Right renal cortex interstitium (tissue), 3 donors: ENCODE measurements at places on chromosomes 13 and 19. TPM values are rescaled to one million over a fixed set of nuclear protein-coding genes. Genes with fewer than 3 reads are reported as not detected.

PRR36 gene
- polyA plus RNA-seq = 4.5 TPM

POU4F1 gene
- 0.03 TPM for polyA plus RNA-seq

ZNF320 gene
- polyA plus RNA-seq = 20.1 TPM

ZNF844 gene
- polyA plus RNA-seq = 30.0 TPM

ZNF701 gene
- 16.5 TPM for polyA plus RNA-seq

ZNF296 gene
- 0.37 TPM for polyA plus RNA-seq

ZIM2 gene
- polyA plus RNA-seq = 2.6 TPM

GRCh38 chr13:42369071-42369797 is 97.3 kb downstream of the AKAP11 start:
- DNase-seq = no peak

DNA sequence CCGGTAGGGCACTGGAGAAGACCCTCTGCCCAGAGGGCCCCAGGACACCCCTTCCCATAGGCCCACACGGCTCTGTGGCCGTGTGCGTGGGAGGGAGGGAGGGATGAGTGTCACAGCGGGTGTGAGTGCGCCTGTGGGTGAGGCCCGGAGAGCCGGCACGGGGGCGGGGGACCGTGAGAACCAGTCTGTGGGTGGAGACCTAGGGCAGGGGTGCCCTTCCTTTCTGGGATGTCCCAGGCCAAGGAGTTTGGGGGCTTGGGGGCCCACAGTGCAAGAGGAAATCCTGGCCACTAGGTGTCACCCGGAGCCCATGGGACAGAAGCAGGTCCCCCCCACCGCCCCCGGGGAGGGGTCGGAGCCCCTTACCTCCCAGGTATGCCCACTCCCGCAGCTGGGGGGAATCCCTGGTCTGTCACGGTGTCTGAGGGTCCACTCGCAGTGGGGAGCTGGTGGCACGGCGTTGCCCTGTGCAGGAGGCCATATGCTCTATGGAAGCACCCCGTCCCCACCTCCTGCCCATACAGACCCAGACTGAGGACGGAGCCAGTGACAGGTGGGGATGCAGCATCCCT is 16.0 kb upstream of the SLC7A10 start:
- no peak for DNase-seq

- no peak for DNase-seq
Measured at GRCh38 chr13:100608489-100608888, 19.9 kb upstream of the GGACT start.

DNA sequence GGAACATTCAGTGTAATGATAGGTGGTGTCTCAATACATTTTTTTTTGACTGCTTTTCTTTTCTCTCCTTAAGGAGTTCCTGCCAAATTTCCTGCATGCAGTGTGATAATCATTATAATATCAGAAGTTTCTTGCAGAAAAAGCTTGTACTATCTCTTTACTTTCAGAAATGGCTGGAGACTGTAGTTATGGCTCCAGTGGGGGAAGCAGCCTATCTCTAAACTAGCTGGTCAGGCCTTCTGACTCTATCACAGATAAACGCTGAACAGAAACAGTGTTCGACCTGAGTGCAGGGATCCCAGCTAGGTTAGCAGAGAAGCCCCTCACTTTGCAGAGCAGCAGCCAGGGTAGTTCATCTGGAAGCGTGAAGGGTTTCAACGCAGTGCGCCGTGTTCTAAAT is 1.9 kb downstream of the CCNE1 start:
- DNase-seq = no peak

DNA sequence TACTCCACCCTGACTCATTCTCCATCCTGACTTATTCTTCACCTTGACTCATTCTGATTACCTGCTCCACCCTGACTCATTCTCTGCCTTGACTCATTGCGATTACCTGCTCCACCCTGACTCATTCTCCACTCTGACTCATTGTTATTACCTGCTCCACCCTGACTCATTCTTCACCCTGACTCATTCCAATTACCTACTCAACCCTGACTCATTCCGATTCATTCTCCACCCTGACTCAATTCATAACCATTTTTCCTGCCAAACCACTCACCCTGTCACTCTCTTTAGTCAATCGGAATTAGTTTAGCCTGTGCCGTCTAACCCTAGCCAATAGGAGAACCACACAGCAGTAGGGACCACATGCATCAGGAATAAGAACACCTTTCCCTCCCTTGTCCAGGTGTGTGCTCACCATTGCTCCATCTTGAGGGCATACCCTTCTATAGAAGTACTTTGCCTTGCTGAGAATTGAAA is 1227.4 kb upstream of the PCDH20 start:
- DNase-seq = no peak

DNA sequence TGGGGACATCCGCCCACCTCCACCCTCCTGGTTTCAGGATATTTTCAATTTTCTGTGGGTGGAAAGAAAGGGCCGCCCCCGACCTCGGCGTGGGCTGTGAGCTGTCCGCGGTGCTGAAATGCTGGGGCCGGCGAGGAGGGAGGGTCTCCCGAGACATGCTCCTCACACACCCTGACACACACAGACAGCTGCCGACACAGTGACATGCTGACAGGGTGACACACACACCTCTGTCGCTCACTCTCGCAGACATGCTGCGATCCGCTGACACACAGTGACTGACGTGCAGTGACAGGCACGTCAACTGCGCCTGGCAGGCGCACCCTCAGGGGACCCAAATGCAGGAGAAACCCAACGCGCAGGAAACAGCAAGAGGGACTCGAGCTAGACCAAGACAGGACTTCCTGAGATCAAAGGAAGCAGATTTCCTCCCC is 25.1 kb upstream of the MEIS3 start:
- DNase-seq = no peak

DNA sequence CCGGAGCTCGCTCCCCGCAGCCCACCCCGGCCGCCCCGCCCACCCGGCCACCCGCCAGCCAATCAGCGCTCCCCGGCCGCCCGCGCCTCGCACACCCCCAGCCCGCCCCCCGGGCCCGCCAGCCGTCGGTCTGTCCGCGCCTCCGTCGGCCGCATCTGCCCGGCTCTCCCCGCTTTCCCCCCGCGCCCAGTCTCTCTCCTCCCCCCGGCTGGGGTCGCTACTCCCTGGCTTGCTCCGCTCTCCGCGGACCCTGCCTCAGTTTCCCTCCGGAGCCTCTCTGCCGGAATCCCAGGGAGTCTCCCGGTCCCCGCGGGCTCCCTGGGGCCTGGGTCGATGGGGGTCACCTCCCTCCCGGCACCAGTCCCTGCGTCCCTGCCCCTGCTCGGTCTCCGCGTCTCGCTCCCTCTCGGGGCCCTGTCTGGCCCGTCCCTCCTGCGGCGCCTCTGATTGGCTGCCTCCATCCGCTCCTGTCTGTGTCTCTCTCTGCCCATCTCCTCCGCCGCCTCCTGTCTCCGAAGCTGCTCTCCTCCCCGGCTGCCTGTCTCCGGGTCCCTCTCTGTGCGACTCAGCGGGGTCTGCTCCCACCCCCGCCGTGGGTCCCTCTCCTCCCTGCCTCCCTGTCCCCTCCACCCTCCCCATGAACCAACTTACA is 484 bp downstream of the IL11 start:
- no peak for DNase-seq

DNA sequence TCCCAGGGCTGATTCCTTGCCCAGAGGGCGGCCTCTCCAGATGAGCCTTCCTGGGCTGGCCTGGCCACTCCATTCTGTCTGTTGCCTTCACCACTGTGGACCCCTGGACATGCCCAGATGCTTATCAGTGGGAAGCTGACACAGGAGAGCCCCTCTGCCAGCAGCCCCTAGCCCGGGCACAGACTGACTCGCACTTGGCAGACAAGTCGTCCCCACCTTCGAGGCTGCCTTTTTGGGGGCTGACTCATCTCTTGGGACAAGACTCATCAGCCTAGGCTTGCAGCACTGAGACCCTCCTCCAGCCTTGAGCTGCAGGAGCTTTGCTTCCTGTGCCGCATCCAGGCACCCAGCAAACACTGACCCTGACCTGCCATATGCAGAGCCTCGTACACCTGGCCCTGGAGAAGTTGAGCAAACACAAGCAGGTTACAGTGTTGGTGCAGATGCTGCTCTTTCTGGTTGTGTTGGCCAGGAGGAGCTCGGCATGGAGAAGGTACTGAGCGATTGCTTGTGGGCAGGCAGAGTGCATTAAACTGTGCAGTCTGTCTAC is 8.1 kb downstream of the CHST8 start:
- DNase-seq = no peak

DNA sequence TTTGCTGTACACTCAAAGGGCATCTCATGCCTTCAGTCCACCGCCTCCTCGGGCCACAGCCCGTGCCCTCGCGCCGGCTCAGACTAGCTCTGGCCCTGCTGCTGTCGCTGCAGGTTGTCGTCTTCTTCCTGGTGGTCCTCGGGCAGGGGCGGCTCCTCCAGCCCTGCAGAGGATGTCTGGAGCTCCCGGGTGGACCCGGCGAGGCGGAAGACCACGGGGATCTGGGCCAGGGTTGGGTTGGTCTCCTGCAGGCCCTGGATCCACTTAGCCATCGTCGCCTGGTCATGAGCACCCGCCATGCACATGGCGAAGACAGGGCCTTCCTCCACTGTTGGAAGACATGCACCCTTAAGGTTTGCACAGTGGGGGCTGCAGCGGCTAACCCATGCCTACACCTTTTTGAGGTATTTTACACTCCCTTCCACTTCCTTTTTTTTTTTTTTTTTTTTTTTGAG is 489 bp upstream of the ZNF653 start:
- no peak for DNase-seq

GRCh38 chr13:100941377-100942368 is 267.1 kb upstream of the TMTC4 start:
- DNase-seq = no peak

GRCh38 chr13:44972956-44973581 is 16.2 kb downstream of the NUFIP1 start:
- no peak for DNase-seq

DNA sequence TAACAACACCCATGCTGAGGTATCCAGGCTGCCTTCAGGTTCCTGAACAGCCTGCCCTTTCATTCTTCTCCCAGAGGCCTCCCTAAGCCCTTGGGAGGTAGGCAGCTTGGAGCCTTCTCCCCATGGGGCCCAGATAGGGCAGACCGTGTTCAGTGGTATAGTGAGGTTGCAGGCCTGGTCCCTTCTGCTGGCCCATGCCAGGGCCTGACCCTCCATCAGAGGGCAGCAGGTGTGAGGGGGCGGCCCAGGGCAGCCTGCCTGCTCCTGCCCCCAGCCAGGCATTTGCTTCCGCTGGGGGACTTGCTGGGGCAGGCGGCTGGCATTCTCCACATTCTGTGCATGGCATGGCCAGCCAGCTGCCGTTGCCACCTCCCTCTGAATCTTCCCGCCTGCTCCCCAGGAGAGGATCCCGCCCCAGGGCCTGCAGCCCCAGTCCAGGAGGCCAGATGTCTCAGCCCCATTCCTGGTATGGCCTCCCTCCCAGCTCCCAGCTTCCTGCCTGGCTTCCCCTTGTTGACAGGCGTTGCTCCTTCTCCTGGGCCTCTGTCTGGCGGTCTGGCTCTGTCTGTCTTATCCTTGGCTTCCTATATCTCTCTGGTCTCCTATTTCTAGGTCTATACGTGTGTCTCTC is 8.9 kb downstream of the CIC start:
- no peak for DNase-seq

DNA sequence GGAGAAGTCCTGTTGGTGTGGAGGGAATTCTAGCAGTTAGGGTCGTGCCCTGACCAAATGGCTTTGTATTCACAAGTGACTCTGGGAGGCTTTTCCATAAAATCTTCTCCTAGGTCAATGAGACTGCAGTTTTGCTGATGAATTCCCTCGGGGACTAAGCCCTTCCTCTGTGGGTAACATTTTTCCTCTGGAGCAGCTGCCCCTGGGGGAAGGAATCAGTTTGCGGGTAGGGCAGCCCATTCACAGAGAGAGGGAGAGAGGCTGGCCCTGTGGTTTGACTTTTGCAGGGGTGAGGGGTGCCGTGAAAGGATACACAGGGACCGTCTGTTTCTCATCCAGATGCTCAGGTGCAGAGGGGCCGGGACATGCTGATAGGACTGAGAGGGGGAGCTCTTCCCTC is 67.3 kb downstream of the ERICH6B start:
- no peak for DNase-seq

DNA sequence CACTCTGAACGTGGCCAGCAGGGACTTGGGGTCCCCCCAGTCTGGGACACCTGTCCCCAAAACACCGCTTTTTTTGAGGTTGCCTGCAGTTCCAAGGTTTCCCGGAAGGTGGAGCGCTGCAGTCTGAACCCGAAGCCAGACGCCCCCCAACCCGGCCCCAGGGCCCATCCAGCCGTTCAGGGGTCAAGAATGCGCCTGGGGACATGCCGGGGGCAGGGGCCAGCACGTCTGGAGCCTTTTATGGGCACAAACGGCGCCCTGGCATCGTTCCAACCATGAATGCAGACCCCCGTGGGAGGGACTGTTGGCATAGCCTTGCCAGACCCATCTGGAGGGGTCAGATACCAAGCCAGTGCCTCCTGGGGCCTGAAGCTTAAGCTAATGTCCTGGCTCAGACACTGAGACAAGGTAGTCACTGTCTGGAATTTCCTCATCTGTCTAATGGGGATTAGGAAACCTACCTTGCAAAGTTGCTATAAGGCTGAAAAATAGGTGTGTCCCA is 6.9 kb downstream of the S1PR5 start:
- DNase-seq = no peak

DNA sequence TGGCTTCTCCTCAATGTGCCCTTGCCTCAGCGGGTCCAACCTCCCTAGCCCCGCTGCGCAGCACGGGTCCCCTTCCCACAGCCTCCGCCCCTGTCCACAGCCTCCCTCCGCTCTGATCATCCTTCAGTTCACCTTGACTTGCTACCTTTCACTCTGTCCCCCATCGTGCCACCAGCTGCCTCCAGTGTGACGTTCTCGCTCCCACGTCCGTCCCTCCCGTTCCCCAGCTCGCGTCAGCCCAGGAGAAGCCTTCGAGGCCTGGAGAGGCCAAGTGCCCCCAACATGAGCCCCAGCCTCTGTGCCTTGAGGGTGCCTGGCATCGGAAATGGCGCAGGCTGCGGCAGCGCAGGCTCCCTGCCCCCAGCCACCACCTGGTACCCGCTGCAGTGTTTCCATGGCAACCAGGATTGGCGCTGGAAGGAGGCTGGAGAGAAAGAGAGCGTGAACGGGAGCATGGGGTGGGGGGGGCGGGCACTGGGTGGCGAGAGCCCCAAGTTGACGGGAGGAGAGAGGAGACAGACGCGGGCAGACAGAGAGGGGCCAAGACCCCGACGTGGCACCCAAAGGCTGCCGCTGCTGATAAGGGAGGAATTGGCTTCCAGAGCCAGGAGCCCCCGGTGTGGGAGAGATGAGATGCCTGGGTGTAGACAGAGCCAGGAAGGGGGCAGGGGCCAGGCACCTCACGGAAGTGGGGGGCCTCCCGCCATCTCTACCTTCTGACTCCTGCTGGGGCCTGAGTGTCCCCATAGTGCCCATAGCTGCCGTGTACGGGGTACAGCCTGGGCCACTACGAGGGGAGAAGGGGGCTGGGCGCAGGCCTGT is 844 bp upstream of the ASPDH start:
- DNase-seq = no peak
